NCI-H1092 treated with DMSO at 0.1 percent for 48 hours (cell line): ENCODE measurements at places on chromosomes 3 and 15.

GRCh38 chr3:113339616-113340244, 101.6 kb downstream of the CFAP44 start:
- DNase-seq = no peak

- DNase-seq = no peak
Measured at GRCh38 chr3:125110876-125111480, 55.2 kb upstream of the HEG1 start.

DNA sequence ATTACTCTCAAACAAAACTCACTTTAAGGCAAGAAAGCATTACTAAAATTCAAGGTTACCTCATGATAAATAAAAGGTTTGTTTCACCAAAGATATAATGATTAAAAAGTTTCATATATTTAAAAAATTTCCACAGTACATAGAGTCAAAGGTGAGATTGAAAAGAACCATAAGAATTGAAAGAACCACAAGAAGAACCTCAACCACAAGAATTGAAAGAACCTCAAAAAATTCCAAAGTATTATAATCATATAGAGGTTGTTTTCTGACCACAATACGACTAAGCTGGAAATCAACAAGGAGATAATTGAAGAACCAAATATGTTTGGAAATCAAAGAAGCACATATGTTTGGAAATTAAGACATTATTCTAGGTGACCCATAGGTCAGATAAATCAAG, 52.7 kb downstream of the SLC25A36 start:
- DNase-seq = no peak

DNA sequence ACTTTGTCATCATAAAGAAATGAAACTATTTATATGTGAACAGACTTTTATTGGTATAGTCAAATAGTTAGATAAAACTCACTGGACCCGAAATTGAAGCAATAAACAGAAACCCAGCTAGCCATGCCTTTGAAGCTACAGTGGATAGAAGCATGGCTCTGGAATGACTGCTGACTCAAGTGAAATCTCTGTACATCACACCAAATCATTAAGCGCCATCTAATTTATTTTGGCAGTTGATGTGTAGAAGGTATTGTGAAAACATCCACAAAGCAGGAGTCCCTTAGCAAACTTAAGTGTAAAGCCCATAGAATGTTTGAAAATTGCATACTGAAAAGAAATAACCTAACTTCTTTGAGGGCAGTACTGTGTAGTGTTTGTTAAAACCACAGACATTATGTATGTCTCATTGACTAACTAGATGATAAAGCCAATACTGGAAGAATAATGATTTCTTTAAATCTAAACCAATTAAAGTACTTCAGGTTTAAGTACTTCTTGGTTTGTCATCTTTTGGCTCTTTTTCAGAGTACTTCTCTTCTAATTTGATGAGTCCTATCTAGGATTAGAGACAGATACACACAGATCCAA, 42.8 kb upstream of the FBXL22 start:
- DNase-seq = no peak

GRCh38 chr15:40925863-40926658, 3.1 kb upstream of the DLL4 start:
- DNase-seq = peak; percentile 87

GRCh38 chr15:89132611-89133507, 44.6 kb downstream of the ABHD2 start:
- DNase-seq = no peak
